ENCODE measurements at places on chromosomes 1 and 21. TPM values are rescaled to one million over a fixed set of nuclear protein-coding genes. Genes with fewer than 3 reads are reported as not detected.

SRM gene
- total RNA-seq = 27.2 TPM

LCA5L gene
- total RNA-seq = 3.6 TPM

GRHL3 gene
- 0.26 TPM for total RNA-seq

SPRR1B gene
- not detected for total RNA-seq

CFAP57 gene
- total RNA-seq = 0.65 TPM

OXCT2 gene
- total RNA-seq = 3.4 TPM

KRTAP19-1 gene
- total RNA-seq = not detected

Measured in articular chondrocyte of knee joint (primary cell).